ENCODE measurements at places on chromosomes 13 and 19.

DNA sequence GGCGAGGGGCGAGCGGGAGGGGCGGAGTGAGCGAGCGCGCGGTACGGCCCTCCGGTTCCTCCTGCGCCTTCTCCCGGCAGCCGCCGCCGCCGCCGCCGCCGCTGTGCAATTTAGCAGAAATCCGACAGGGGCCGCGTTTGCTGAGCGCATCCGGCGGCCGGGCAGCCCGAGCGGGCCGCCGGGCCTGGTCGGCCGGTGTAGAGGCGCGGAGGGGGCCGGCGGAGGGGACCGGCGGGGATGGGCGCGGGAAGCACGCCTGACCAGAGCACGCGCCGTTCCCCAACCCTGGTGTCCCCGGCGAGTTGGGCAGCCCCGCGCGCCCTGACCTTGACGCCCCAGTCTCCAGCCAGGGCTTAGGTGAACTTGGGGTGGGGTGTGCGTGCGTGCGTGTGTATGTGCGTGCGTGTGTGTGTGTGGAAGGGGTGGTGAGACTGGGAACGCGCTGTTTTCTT is 144.5 kb upstream of the ZNF536 start:
- no peak for DNase-seq

GRCh38 chr13:81230386-81230785 is 889.5 kb upstream of the SPRY2 start:
- DNase-seq: no peak

GRCh38 chr13:74921326-74921725 is 560.6 kb downstream of the TBC1D4 start:
- DNase-seq: no peak

- DNase-seq: no peak
Observed at GRCh38 chr13:92143766-92144165, 745.3 kb downstream of the GPC5 start.

- no peak for DNase-seq
Observed at GRCh38 chr13:102580552-102581169, 16.1 kb upstream of the TPP2 start.

DNA sequence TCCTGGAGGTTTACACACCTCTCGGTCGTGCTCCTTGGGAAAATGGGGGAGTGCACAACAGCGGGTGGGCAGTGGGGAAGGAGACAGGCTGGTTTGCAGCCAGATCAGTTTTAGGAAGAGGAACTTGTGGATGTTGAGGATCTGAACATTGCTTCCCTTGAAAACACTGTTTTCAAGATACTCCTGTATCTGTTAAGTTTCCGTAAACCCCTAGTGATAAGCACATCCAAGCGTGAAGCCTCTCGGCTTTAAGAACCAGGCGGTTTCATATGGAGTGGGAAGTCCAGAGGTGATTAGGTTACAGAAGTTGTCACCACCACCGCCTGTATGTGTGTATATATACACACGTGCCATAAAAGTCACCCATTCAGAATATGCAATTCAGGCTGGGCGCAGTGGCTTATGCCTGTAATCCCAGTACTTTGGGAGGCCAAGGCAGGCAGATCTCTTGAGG is 47.4 kb downstream of the SIPA1L3 start:
- DNase-seq: no peak

DNA sequence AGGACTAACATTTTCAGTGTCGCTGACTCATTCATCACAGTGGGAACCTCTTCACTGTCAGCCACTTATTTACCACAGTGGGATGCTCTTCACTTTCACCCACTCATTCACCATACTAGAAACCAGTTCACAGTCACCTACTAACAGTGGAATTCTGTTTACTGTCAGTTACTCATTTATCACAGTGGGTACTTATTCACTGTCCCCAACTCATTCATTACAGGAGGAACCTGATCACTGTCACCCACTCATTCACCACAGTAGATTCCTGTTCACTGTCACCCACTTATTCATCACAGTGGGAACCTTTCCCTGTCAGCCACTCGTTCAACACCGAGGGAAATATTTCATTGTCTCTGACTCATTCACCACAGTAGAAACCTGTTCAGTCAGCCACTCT is 10.1 kb upstream of the ZNF85 start:
- DNase-seq: no peak

DNA sequence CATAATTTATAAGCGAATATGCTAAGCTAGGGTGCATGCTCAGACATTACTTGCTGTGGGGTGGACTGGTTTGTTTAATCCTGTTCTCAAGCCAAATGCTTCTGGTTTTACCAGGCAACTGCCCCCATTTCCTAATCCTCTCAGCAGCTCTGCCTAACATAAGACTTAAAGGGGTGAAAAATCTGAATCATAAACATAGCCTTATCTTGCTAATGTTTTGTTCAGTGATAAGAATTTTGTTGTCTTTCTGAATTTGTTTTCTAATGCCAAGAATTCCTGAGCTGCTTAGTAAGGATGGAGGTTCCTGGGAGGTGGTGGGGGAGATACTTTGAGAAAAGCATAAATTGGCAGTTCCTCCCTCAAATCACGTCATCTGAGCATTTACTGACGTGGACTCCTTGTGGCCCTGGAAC is 42.7 kb downstream of the ING1 start:
- DNase-seq: no peak

DNA sequence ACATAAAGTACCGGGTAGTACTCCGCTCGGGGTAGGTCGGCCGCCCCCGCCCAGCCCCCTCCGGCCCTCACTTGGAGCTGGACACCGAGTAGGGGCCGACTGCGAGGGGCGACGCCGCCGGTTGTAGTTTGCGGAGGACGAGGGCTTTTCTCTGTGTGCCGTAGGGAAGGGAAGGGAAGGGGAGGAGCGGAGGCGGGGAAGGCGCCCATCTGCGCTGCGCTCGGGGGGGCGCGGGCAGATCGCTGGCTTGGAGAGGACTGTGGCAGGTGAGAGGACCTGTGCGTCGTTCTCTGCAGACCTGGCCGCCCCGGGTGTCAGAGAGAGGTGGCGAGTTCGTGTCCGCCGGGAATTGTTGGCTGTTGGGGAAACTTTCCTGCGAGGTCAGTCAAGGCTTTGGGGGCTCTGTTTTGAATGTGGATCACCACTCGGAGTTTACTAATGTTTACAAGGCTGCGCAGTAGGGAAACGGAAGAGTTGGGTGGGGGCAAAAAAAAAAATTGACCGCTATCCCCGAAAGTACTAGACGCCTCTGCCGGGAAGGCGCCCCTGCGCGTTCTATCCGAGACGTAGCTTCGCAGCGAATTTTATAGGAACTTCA is 1.4 kb downstream of the ING1 start:
- no peak for DNase-seq

DNA sequence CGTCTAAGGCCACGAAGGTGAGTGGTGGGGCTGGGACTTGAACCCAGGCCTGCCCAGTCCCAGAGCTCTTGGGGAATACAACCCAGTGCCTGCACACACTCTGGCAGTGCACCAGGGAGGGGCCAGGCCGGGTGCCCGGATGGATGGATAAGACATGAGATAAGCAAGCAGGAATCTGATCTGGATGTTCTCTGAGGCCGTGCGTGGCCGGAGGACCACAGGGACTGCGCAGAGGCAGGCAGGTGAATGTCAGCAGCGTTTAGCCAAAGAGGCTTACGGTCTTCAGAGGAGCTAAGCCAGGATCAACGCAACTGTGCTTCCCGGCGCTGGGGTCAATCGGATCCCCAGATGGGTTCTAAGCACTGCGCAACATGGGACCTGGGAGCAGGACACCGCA is 1.5 kb downstream of the ZNF787 start:
- DNase-seq: no peak

DNA sequence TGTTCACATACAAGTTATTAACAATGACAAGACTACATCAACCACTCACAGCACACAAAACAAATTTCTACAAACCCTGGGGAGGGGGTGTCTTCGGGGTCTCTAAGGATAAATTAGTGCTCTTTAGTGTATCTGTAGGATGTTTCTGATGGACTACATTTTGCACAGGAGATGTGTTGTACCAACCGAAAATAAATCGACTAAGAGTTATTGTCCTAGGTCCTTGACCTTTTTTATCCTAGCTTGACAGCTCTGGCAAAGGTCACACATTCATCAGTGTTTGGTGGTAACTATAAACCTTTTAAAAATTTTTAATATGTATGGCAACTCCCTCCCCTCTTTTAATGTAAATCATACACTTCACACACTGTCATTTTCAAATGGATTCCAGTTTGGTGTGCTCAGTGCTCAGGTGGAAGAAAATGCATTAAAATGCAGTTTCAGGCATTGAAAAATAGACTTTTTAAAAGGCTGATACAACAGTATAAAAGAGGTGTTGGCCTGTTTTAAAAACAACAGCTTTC is 7.7 kb downstream of the ZIC5 start:
- DNase-seq: no peak

DNA sequence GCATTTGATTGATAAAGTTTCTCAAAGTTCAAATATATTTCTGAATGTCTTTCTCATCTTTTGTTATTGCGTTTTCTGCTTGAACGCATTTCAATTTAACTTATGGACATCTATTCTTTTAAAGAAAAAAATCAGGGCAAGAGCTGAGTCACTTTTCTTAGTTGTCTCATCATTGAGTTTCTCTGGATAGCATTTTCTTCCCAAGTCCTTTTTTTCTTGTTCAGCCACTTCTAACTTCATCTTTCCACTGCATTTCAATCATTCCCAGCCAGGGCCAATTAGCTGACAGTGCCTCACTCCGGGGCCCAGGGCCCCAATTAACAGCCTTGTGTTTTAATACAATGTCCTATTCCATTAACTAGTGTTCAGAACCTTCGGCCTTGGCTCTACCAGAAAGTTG is 216.3 kb downstream of the B3GLCT start:
- DNase-seq: no peak

- no peak for DNase-seq
Observed at GRCh38 chr13:50892210-50892944, 17.2 kb upstream of the RNASEH2B start.

DNA sequence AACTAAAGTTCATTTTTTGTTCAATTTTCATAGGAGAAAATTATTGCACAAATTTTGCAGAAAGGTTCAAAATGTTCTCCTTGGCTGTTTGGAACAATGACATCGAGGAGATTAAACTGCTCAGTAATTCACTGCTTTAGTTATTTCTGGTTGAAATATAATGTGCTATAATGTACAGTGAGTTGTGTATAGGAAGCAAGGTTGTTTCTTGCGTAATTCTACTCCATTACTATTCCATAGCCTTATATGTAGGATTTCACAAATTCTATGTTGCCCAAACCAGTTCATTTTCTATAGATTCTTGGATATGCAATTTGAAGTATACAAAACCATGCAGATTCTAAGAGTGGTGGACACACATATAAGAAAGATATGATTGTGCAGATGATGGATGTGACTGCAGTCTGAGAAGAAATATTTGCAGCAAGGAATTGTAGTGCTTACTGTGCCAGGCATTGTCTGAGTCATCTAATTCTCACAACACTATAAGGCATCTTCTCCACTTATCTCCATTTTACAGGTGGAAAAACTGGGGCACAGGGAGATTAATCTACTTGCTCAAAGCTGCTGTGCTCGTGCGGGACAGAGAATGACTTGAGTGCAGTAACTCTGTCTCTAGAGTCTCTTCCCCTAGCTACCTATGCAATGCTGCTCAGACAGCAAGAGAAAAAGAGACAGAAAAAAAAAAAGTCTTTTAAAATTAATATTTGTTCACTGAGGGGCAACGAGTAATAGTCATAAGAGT is 515.5 kb downstream of the MYO16 start:
- no peak for DNase-seq

- no peak for DNase-seq
Observed at GRCh38 chr13:110258876-110259631, 47.9 kb downstream of the COL4A1 start.

DNA sequence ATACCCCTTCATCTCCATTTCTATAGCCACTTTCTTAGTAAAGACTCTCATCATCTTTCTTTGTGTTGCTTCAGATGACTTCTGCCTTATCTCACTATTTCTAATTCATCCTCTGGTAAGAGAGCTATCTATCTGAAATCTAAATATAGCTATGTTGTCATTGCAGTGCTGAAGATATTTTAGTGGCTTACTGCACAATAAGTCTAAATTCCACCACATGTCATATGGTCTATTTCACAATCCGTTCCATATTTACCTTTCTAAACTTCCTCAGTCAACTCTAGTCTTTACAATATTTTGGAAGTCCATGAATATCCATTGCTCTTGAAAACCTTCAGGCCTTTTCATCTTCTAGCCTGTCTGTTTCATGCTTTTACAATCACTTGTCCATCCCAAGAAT is 465.1 kb upstream of the SLC10A2 start:
- DNase-seq: no peak

GRCh38 chr19:16841391-16841926 is 12.3 kb downstream of the SIN3B start:
- DNase-seq: no peak

DNA sequence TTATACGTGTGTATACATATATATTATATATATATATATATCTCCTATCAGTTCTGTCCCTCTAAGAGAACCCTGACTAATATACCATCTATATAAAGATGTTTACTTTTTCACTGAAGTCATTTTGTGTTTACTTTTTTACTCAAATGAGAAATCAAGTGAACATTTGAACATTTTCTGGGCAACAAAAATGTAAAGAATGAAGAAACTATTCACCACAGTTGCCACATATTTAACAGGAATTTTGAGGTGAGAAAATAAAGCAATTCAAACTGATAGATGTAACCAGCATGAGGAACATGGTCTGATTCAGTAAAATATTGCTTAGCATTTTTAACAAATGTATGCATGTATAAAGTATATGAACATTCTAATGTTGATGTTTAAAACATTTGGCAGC is 299.2 kb upstream of the KLHL1 start:
- no peak for DNase-seq

DNA sequence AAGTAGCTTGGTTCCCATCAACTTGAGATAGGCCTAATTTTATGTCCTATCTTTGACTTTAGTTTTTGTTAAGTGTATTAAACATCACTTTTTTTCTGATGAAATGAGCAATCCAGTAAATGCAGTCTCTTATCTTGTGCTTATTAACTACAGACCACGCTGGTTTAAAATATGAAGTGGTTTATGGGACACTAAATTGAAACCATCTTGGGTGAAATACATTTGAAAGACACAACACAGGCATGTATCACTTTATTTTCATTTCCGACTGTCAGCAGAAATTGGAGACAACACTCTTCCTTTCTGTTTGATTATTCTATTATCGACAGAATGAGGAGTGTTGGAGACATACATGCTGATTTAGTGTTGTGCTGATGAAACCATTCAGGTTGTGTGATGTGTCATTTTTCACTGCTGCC is 447.7 kb downstream of the GPC6 start:
- no peak for DNase-seq

GRCh38 chr19:1826557-1827521 is 14.8 kb upstream of the ATP8B3 start:
- DNase-seq: no peak

DNA sequence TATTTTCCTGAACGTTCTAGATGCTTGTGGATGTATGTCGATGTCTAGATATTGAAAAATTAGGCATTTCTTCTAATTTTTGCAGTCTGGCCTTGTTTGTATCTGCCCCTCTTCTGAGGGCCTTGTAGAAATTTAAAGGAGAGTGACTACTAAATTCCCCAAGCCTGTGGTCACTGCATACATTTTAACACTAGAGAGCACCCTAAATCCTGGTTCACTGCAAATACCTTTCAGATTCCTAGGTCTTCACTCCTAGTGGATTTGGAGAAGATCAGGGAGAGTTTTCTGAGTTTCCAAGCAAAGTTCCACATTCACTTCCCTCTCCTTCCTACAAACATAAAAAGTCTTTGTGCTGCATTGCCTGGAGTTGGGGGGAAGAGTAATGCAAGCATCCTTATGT is 1272.5 kb downstream of the OLFM4 start:
- DNase-seq: no peak

- DNase-seq: no peak
Observed at GRCh38 chr13:111328574-111329410, 8.3 kb downstream of the TEX29 start.

All from AG09319 (cell line).